ENCODE measurements at places on chromosomes 13 and 19. TPM values are rescaled to one million over a fixed set of nuclear protein-coding genes. Genes with fewer than 3 reads are reported as not detected.

- H3K4me1 ChIP-seq, result peaks cover 10% of the 10 kb centered on the region
- H3K36me3 ChIP-seq, result peaks cover 19% of the 10 kb centered on the region
- no peak for DNase-seq
- no peak overlapping the region for H3K27ac ChIP-seq
- H3K27me3 ChIP-seq, result peaks cover 7% of the 10 kb centered on the region
Measured at GRCh38 chr13:91351980-91352379, 4.5 kb downstream of the MIR17HG start.

Gene RASL11A
- 0.22 TPM for polyA plus RNA-seq

- no peak overlapping the region for H3K4me3 ChIP-seq
- no peak for DNase-seq
- H3K27me3 ChIP-seq, result peaks cover 7% of the 10 kb centered on the region
- no peaks in the 10 kb centered on the region for H3K4me1 ChIP-seq
Measured at GRCh38 chr13:77919921-77920294, 1.3 kb upstream of the EDNRB start.

- peaks cover 9% of the 10 kb centered on the region for H3K4me1 ChIP-seq
- H3K36me3 ChIP-seq, result no peaks in the 10 kb centered on the region
- H3K4me3 ChIP-seq, result no peak overlapping the region
Measured at GRCh38 chr19:50921426-50922316, 10.5 kb upstream of the KLK4 start.

Gene RANBP3
- 14.5 TPM for polyA plus RNA-seq

DNA sequence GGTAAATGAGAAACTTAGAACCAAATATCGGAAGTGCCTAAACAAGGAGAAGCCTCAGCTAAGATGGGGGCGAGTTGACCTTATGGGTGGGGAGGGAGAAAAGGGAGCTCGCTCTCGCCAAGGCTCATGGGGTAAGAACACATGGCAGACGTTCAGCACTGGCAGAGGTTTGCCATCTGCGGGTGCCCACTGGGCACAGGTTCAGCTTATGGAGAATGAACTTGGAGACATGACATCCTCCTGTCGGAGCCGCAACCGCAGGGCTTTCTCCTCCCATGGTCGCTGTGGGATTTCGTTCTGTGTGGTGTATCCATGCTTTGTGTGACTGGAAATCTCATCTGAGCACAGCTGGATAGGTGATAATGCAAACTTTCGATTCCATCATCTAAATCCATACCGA, 36.1 kb upstream of the PEPD start:
- no peaks in the 10 kb centered on the region for H3K36me3 ChIP-seq
- H3K4me3 ChIP-seq, result no peak overlapping the region
- DNase-seq, result no peak
- no peak overlapping the region for H3K27ac ChIP-seq

Gene DMWD
- polyA plus RNA-seq, result 20.7 TPM

DNA sequence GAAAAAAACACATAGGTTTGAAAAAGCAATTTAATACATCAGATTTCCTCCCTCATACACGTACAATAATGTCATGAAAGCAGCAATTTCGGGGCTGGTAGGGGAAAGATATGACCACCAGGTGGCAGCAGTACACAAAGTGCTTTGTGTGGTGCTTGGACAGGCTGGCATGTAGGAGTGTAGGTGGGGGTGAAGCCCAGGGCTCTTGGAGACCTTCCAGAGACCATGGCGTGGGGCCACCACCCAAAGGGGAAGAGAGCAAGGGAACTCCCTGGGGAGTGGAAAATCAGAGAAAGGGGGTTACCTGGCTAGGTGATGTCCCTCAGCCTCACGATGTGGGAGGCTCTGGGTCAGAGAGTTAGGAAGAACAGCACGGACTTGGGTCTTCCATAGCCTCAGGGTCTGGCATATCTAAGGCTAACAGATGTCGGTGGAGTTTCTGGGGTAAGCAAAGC, 11.8 kb upstream of the CCNA1 start:
- DNase-seq, result peak; percentile 40
- no peaks in the 10 kb centered on the region for H3K36me3 ChIP-seq
- H3K4me3 ChIP-seq, result no peak overlapping the region
- peaks cover 12% of the 10 kb centered on the region for H3K27me3 ChIP-seq

Gene KLK10
- not detected for polyA plus RNA-seq

DNA sequence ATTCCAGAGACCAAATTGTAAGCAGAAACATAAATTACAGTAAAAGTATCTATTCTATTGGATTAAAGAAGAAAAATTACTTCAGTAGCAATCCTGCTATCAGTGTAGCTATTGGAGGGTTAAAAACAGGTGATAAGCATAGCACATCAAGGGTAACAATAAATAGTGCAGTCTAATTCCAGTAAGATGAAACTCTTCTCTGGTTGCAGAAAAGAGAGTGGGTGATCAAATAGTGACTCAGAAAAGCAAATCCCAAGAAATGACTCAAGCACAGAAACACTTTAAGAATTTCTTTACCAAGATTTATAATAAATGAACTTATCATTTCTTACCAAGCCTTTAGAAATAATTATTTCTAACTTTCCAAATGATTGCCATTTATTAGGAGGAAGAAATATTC, 135.7 kb downstream of the LMO7 start:
- no peaks in the 10 kb centered on the region for H3K4me1 ChIP-seq
- no peak overlapping the region for H3K4me3 ChIP-seq
- no peak for DNase-seq
- no peaks in the 10 kb centered on the region for H3K36me3 ChIP-seq
- H3K27ac ChIP-seq, result no peak overlapping the region

- H3K4me1 ChIP-seq, result no peaks in the 10 kb centered on the region
- H3K36me3 ChIP-seq, result no peaks in the 10 kb centered on the region
- H3K27ac ChIP-seq, result no peak overlapping the region
- H3K4me3 ChIP-seq, result no peak overlapping the region
Measured at GRCh38 chr13:39317291-39317690, 279.0 kb downstream of the NHLRC3 start.

GRCh38 chr13:83311886-83312577, 570.2 kb downstream of the SLITRK1 start:
- no peaks in the 10 kb centered on the region for H3K36me3 ChIP-seq
- DNase-seq, result no peak
- no peaks in the 10 kb centered on the region for H3K27me3 ChIP-seq
- no peak overlapping the region for H3K4me3 ChIP-seq
- no peak overlapping the region for H3K27ac ChIP-seq

DNA sequence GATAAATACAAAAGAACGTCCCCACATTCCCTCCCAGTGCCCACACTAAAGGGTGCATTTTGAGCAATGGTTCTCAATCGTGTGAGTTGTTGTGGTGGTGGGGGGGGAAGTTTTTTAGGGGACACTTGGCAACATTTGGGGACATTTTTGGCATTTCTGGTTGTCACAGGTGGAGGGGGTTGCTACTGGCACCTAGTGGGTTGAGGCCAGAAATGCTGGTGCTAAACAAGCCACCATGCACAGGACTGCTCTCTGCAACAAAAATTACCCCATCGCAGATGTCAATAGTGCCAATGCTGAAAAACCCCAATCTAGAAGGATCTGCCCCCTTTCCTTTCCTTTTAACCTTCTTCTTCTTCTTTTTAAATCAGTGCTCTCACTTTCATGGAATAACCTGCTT, 453.3 kb downstream of the TSHZ3 start:
- H3K4me1 ChIP-seq, result peaks cover 10% of the 10 kb centered on the region
- no peaks in the 10 kb centered on the region for H3K36me3 ChIP-seq
- no peak overlapping the region for H3K27ac ChIP-seq
- no peak for DNase-seq

- no peak overlapping the region for H3K4me3 ChIP-seq
- DNase-seq, result no peak
- H3K4me1 ChIP-seq, result peaks cover 13% of the 10 kb centered on the region
- H3K36me3 ChIP-seq, result no peaks in the 10 kb centered on the region
- no peak overlapping the region for H3K27ac ChIP-seq
Measured at GRCh38 chr19:35120492-35120891, 4.9 kb downstream of the FXYD3 start.

DNA sequence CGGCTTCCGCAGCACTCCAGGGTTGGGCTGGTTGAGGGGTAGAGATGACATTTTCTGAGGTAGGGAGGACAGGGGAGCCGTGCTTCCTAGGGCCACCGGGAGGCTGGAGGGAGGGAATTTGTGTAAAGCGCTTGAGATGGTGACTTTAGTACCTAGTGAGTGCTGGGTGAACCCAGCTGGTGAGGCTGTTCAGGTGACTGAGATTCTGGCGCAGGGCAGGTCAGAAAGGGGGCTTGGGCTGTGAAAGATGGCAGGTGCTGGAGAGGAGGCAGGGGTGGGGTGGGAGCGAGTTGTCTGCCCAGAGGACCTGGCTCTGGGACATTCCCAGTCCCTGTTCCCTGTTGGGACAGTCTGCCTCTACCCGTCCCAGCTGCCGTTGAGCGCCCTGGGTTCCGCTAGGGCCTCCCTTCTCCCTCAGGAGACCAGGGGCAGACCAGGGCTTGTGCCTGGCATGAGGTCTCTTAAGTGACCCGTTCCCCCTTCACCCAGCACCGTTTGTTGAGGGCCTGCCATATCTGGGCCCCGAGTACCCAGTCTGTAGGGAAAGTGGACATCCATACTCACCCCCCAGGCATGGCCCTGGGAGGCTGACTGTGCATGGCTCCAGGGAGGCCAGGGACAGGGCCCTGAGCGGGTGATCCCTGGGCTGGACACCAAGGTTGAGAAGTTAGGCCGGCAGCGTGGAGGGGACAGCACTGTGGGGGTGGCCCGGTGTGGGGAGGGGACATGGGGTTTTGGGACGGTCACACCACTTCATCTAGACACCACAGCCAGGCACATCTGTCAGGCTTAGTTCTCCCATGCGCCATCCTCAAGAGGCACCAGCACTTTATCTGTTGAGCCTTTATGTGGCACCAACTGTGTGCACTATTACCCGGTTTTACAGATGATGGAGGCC, 5.0 kb downstream of the PTOV1 start:
- H3K27ac ChIP-seq, result no peak overlapping the region
- H3K4me1 ChIP-seq, result peaks cover 21% of the 10 kb centered on the region
- no peak overlapping the region for H3K4me3 ChIP-seq
- no peaks in the 10 kb centered on the region for H3K36me3 ChIP-seq
- H3K27me3 ChIP-seq, result peaks cover 2% of the 10 kb centered on the region

Gene ZNF548
- polyA plus RNA-seq, result 16.1 TPM

GRCh38 chr19:52139252-52140031, at the start of gene ZNF616:
Gene ZNF616 (minus strand): TSS chr19:52139938. CDS start chr19:52130512, 9,426 bp downstream.
- peak within 1 kb of the TSS; percentile 94 for H3K27ac ChIP-seq
- DNase-seq, result peak; percentile 97
- H3K4me1 ChIP-seq, result peaks cover 41% of the 10 kb centered on the region
- H3K4me3 ChIP-seq, result peak within 1 kb of the TSS; percentile 88
- peaks cover 5% of the 10 kb centered on the region for H3K27me3 ChIP-seq

Gene LIN37
- polyA plus RNA-seq, result 9.7 TPM

GRCh38 chr19:367963-368629, 23.5 kb upstream of the MIER2 start:
- H3K4me3 ChIP-seq, result no peak overlapping the region
- no peak for DNase-seq
- H3K27ac ChIP-seq, result no peak overlapping the region
- no peaks in the 10 kb centered on the region for H3K36me3 ChIP-seq

Gene APOE
- not detected for polyA plus RNA-seq

Gene FPR2
- not detected for polyA plus RNA-seq

Gene TSKS
- polyA plus RNA-seq, result not detected

DNA sequence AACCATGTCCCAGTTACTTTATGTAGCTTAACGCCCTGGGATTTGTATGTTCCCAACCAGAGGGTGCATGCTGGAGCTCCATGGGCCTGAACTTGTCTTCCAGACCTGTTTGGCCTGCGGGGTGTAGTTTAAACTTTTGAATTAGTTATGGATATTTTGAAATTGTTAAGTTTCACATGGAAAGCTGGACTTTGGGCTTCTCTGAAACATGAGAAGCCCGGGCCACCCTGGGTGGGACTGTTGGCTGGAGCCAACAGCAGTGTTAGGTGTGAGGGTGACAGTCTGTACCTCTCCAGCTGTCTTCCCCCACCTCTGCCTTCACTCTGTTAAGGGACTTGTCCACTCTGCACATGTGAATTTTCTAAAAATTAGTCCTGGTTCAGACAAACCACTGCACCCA, 1.6 kb downstream of the UBE2L5 start:
- peaks cover 2% of the 10 kb centered on the region for H3K27me3 ChIP-seq
- no peaks in the 10 kb centered on the region for H3K36me3 ChIP-seq
- H3K27ac ChIP-seq, result no peak overlapping the region
- no peak for DNase-seq
- H3K4me3 ChIP-seq, result no peak overlapping the region
- peaks cover 16% of the 10 kb centered on the region for H3K4me1 ChIP-seq

Gene COX7A1
- polyA plus RNA-seq, result not detected

DNA sequence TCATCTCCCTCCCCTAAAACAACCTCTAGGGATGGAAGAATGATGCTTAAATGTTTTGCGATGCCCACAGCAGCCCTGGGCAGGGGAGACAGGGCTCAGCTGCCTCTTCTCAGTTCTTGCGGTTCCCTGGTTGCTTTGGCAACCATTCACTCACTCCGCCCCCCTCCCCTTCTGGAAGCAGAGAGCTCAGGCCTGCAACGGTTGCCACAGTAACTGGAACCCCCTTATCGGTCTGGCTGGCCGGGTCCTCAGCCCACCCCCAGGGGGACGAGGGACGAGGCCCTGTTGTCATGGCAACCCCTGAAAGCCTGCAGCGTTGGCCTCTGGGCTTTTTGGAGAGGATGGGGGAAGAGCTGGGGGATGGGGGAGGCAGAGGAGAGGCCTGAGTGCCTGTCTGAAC, 19.5 kb downstream of the NOVA2 start:
- H3K4me1 ChIP-seq, result peaks cover 8% of the 10 kb centered on the region
- DNase-seq, result no peak
- H3K4me3 ChIP-seq, result no peak overlapping the region
- H3K27ac ChIP-seq, result no peak overlapping the region
- peaks cover 5% of the 10 kb centered on the region for H3K27me3 ChIP-seq
- no peaks in the 10 kb centered on the region for H3K36me3 ChIP-seq

DNA sequence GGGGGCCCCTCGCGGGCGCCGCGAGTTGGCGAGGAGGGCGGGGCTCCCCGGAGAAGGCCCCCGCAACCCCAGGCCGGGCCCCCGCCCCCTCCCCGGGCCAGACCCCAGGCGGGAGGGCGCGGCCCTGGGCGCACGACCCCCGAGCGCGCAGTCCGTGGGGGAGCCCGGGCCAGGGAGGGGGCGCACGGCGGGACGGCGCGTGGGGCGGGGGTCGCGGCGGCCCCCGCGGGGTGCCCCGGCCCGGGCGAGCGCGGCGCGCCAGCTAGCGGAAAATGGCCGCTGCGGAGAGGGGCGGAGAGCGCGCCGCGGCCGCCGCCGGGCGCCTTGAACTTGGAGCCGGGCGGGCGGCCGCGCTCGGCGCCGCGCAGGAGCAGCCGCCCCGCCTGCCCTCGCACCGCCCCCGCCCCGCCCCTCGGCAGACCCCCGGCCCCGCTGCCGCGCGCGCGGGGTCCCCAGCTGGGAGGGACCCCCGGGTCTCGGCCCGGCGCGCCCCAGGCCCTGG, 6.4 kb upstream of the NFIC start:
- H3K4me3 ChIP-seq, result no peak overlapping the region
- H3K4me1 ChIP-seq, result peaks cover 34% of the 10 kb centered on the region
- no peaks in the 10 kb centered on the region for H3K36me3 ChIP-seq
- peaks cover 11% of the 10 kb centered on the region for H3K27me3 ChIP-seq

DNA sequence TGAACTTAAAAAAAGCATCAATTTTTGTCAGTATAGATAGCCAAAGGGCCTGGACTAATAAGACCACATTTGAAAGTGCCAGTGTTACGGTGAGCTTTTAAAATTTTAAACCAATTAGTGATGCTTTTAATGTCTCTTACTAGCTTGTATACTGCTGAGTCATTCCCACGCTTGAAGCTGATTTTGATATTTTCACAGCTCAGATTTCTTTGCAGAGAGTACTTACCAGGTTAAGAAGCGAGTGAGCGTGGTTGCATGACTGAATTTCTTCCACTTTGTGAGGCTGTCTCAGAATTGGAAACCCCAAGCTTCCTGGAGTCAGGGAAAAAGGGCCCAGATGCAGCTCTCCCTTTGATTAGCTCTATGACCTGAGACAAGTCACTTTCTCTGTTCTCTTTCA, 74.5 kb upstream of the NBEA start:
- H3K27ac ChIP-seq, result no peak overlapping the region
- no peaks in the 10 kb centered on the region for H3K27me3 ChIP-seq
- no peak overlapping the region for H3K4me3 ChIP-seq
- no peaks in the 10 kb centered on the region for H3K4me1 ChIP-seq

Gene IRF3
- polyA plus RNA-seq, result 63.8 TPM
